ENCODE measurements at places on chromosomes 5 and 9.

DNA sequence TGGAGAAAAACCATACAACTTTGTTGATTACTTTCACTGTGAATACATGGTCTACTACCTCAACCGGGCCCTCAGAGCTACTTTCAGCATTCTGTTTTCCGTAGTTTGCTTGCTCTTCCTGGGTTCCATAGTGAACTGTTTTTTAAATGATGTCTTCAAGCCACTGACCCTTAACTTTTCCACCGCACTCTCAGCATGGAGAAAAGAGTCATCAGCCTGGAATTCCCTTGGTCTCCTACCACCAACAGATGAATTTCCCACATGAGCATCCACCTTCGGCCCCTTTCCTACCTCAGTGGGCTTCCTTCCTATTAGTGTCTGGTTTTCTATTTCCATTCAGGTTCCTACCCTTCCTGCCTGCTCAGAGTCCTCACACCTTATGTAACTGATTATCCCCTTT is 135.9 kb upstream of the ADAMTSL1 start:
- no peak for DNase-seq

- no peak for DNase-seq
Measured at GRCh38 chr9:134515026-134515821, 126.4 kb upstream of the COL5A1 start.

DNA sequence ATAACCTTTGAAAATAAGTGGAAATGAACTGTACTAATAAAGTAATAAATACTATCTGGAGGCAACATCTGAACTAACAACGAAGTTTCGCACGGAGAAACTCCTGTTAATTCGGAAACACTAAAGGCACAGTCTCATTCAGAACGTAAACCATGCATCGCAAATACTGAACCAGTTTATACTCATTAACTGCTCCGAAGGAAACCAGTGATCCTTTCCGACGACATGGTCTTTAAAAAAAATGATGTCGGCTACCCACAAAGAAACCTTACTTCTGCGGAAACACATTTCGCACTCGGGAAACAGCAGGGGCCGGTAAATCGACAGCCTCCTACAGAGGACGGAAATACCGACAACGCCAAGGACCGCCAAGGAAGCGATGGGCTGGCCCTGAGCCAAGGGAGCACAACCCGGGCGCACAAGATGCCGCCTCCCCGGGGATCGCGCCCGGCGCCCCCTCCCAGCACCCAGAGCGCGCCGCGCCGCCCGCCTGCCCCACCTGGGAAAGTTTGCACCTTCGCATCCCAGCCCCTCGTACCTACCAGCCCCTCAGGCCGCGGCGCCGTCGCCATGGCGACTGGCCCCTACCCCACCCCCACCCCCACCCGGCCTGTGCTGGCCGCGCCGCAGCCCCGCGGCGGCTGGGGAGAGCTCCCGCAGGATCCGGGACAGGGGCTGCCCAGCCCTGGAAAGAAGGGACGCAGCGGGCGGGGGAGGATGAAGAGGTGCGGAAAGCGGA is 732 bp downstream of the PRKAA1 start:
- peak; percentile 64 for DNase-seq

GRCh38 chr9:120913647-120914264 is 12.8 kb downstream of the TRAF1 start:
- DNase-seq: no peak

GRCh38 chr9:123113185-123113584 is 79.7 kb downstream of the GPR21 start:
- DNase-seq: no peak

- DNase-seq: peak; percentile 75
Measured at GRCh38 chr9:77514886-77515711, 133.0 kb downstream of the GNA14 start.

DNA sequence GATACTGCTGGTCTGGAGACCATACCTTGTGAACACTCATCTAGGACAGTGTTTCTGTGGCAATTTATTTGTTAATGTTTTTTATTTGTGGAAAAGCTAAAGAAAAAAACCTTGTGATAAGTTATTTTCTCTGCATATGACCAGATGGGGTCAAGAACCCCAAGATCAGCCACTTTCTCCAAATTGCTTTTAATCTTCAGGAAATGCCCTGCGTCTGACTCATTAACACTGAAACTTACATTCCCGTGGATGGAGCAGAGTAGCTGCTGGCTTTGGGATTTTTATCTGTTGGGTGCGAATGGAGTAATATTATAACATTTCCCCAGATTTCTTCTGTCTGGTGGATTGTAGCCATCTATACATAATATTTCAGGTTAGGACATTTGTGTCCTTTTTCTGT is 444.5 kb downstream of the SH3GL2 start:
- DNase-seq: no peak

GRCh38 chr5:91139572-91140200 is 243.4 kb downstream of the ARRDC3 start:
- no peak for DNase-seq

DNA sequence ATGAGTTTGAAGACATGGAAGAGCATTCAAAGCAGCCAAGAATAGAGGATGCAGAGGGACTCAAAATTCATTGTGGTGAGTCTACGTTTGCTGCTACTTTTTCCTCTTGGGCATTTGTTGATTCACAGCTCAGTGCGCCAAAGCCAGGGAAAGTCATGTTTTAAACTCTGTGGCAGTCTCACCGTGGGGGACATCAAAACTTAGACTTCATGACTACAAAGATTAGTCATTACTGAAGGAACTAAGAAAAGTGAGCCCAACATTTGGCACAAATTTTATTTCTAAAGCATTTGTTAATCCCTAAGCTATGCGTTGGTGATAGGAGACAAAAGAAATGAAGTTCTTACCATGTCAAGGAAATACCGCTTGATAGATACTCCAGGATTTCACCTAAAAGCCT is 73.7 kb upstream of the MTAP start:
- no peak for DNase-seq

- DNase-seq: no peak
Measured at GRCh38 chr5:173412566-173412965, 84.4 kb upstream of the STC2 start.

DNA sequence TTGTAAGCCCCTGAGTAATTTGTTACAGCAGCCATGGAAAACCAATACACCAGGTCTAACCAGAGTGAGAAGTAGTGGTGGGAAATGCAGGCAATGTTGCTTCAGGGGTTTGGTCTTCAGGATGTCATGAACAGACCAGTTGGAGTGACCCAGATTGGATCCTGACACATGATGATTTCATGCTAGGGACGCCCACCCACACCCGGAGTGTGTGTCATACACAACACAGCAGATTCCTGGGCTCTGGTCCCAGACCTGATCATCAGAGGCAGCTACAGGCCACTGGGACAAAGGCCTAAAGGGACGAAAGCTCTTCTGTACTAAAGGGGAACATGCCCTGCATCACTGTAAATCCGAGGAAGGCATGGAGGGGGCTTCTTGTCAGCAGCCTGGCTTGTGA is 194.2 kb downstream of the NSG2 start:
- DNase-seq: peak; percentile 7

- DNase-seq: no peak
Measured at GRCh38 chr9:89903141-89903475, 298.3 kb downstream of the GADD45G start.

Data from PC-3 (cell line).